ENCODE measurements at places on chromosomes 5 and 9. TPM values are rescaled to one million over a fixed set of nuclear protein-coding genes. Genes with fewer than 3 reads are reported as not detected.

DNA sequence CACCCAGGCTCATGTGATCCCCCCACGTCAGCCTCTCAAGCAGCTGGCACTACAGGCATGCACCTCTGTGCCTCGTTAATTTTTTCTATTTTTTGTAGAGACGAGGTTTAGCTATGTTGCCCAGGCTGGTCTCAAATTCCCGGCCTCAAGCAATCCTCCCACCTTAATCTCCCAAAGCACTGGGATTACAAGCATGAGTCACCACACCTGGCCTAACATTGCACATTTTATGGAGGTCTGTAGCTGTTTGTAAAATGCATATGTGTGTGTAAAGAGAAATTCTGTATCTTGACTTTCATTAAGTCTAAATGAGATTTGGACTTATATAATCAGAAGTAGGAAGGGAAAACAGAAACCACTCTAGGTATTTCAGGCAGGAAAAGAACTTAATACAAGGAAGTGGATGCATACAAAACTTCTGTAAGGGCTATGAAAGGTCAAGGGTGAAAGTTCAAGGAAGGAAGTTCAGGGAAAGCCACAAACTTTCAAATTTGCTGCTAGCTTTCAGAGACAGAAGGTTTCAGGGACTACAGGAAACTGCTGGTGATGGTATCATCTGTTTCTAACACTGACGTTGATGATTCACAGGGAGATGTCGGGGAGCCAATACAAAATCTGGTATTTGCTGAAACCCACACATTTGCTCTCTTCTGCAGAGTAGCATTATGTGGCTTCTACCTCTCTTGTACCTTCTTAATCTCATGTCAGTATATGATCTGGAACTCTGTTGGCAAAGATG, 209.4 kb downstream of the PIK3R1 start:
- DNase-seq = peak; percentile 52
- H3K4me3 ChIP-seq = no peak overlapping the region
- H3K4me1 ChIP-seq = peaks cover 6% of the 10 kb centered on the region
- no peaks in the 10 kb centered on the region for H3K36me3 ChIP-seq

The MARCOL gene
- not detected for total RNA-seq

GRCh38 chr5:5304361-5305020, 118.0 kb upstream of the ICE1 start:
- H3K27me3 ChIP-seq = no peaks in the 10 kb centered on the region
- H3K27ac ChIP-seq = no peak overlapping the region
- H3K4me3 ChIP-seq = no peak overlapping the region
- no peaks in the 10 kb centered on the region for H3K4me1 ChIP-seq
- no peak for DNase-seq

The MIER3 gene
- total RNA-seq = 56.0 TPM

GRCh38 chr9:137240318-137240840, 708 bp upstream of the TUBB4B start:
- H3K27ac ChIP-seq = peak overlapping the region; percentile 99
- H3K36me3 ChIP-seq = peaks cover 10% of the 10 kb centered on the region
- peaks cover 36% of the 10 kb centered on the region for H3K4me1 ChIP-seq
- peak; percentile 81 for DNase-seq
- H3K4me3 ChIP-seq = peak overlapping the region; percentile 67
- no peaks in the 10 kb centered on the region for H3K27me3 ChIP-seq

The SPINK4 gene
- 212 TPM for total RNA-seq

- no peaks in the 10 kb centered on the region for H3K4me1 ChIP-seq
- H3K27ac ChIP-seq = no peak overlapping the region
- no peaks in the 10 kb centered on the region for H3K36me3 ChIP-seq
- H3K27me3 ChIP-seq = no peaks in the 10 kb centered on the region
- no peak for DNase-seq
Measured at GRCh38 chr5:172172912-172173563, 15.0 kb downstream of the STK10 start.

The PCDHGC5 gene
- 0.64 TPM for total RNA-seq

GRCh38 chr9:127846443-127847177, 7.8 kb downstream of the ENG start:
- DNase-seq = no peak
- H3K27me3 ChIP-seq = no peaks in the 10 kb centered on the region
- no peaks in the 10 kb centered on the region for H3K4me1 ChIP-seq
- H3K36me3 ChIP-seq = no peaks in the 10 kb centered on the region

GRCh38 chr5:180289966-180290365, 1.9 kb downstream of the MAPK9 start:
- no peak for DNase-seq
- no peak overlapping the region for H3K4me3 ChIP-seq
- no peak overlapping the region for H3K27ac ChIP-seq
- no peaks in the 10 kb centered on the region for H3K27me3 ChIP-seq
- H3K4me1 ChIP-seq = peaks cover 12% of the 10 kb centered on the region

DNA sequence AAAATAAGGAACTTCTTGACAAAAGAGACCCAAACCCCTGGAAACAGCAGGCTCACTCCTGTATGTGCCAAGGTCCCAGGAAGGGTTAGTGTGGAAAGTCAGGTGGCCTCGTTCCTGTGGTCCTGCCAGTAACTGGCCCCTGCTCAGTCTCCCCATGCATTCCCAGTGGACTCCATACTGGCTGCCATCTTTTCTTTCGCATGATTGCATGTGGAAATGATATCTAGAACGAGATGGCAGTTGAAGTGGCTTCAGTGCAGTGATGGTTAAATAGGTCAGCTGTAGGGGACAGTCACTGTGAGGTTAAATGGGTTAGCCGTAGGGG, 30.4 kb downstream of the AHRR start:
- no peak for DNase-seq
- H3K27ac ChIP-seq = no peak overlapping the region
- no peaks in the 10 kb centered on the region for H3K4me1 ChIP-seq
- no peak overlapping the region for H3K4me3 ChIP-seq
- H3K36me3 ChIP-seq = no peaks in the 10 kb centered on the region

DNA sequence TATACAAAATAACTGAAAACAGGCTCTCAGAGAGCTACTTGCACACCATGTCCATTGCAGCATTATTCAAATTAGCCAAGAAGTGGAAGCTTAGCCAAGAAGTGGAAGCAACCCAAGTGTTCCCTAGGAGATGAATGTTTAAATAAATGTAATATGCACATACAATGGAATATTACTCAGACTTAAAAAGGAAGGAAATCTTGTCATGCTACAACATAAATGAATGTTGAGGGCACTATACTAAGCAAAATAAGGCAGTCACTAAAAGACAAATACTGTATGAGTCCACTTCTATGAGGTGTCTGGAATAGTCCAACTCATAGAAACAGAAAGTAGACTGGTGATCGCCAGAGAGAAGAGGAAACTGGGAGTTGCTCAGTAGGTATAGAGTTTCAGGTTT, 438.1 kb downstream of the MAT2B start:
- DNase-seq = no peak
- H3K27me3 ChIP-seq = no peaks in the 10 kb centered on the region
- no peaks in the 10 kb centered on the region for H3K4me1 ChIP-seq
- H3K27ac ChIP-seq = no peak overlapping the region

The AHRR gene
- total RNA-seq = 1.9 TPM

The KLF4 gene
- total RNA-seq = 209 TPM

- no peak overlapping the region for H3K4me3 ChIP-seq
- no peaks in the 10 kb centered on the region for H3K4me1 ChIP-seq
- H3K27me3 ChIP-seq = no peaks in the 10 kb centered on the region
- no peak for DNase-seq
- H3K27ac ChIP-seq = no peak overlapping the region
- no peaks in the 10 kb centered on the region for H3K36me3 ChIP-seq
Measured at GRCh38 chr5:73022471-73023169, 66.8 kb downstream of the FCHO2 start.

GRCh38 chr5:154131817-154132216, 58.7 kb upstream of the GALNT10 start:
- H3K36me3 ChIP-seq = no peaks in the 10 kb centered on the region
- no peak overlapping the region for H3K4me3 ChIP-seq
- H3K27ac ChIP-seq = no peak overlapping the region
- no peaks in the 10 kb centered on the region for H3K27me3 ChIP-seq
- H3K4me1 ChIP-seq = no peaks in the 10 kb centered on the region

GRCh38 chr5:53942724-53943123, 367.6 kb downstream of the ARL15 start:
- no peak for DNase-seq
- H3K27ac ChIP-seq = no peak overlapping the region
- H3K27me3 ChIP-seq = no peaks in the 10 kb centered on the region
- no peak overlapping the region for H3K4me3 ChIP-seq
- no peaks in the 10 kb centered on the region for H3K4me1 ChIP-seq
- no peaks in the 10 kb centered on the region for H3K36me3 ChIP-seq

DNA sequence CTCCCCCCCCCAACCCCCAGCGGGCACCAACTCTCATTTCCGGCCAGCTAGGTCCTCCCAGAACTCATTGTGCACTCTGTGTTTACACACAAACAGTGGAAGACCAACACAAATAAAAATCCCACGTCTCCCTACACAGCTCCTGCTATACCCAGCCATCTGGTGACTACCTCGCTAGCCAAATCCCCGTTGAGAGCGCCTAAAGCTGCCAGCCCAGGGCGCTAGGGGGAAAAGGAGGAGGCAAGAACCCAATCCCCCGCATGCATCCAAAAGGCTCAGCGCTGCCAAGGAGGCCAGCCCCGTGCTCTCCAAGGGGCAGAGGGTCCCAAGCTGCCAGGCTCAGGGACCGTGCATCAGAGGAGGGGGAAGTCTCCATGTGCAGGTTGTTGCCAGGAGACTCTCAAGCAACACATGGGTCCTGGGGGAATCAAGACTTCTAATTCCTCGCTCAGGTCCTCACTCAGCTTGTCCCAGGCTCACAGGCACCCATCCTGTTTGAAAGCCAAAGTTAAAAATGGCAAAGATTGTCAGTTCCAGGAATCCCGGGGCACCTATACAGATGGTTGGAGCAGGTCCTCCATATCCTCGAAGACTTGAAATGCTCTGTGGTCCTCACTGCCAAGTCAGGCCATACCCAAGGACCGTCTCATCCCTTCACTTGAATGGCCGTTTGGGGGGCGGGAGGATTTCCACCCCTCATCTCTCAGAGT, 2.7 kb downstream of the ASTN2 start:
- H3K4me1 ChIP-seq = no peaks in the 10 kb centered on the region
- no peak overlapping the region for H3K4me3 ChIP-seq
- H3K27ac ChIP-seq = no peak overlapping the region
- H3K36me3 ChIP-seq = no peaks in the 10 kb centered on the region
- DNase-seq = no peak

DNA sequence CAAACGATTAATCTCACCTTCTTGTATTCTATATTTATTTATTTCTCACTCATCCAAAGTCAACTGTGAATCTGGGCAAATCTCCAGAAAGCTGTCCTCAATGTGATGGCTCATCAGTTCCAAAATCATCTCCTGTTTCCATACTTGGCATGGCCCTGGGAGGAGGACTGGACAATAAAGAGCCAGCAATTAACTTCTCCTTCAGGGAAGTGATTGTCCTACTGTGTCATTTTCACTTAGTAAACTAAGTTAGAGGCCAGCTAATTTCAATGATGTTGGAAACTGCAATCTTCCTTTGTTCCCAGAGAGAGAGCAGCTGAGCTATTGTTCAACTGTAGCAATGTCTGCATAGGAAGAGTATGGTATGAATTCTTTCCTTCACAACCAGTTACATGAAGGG, 17.5 kb downstream of the CDH12 start:
- H3K36me3 ChIP-seq = no peaks in the 10 kb centered on the region
- no peaks in the 10 kb centered on the region for H3K27me3 ChIP-seq
- no peak overlapping the region for H3K27ac ChIP-seq
- DNase-seq = no peak
- no peaks in the 10 kb centered on the region for H3K4me1 ChIP-seq

The ACTL7B gene
- not detected for total RNA-seq

DNA sequence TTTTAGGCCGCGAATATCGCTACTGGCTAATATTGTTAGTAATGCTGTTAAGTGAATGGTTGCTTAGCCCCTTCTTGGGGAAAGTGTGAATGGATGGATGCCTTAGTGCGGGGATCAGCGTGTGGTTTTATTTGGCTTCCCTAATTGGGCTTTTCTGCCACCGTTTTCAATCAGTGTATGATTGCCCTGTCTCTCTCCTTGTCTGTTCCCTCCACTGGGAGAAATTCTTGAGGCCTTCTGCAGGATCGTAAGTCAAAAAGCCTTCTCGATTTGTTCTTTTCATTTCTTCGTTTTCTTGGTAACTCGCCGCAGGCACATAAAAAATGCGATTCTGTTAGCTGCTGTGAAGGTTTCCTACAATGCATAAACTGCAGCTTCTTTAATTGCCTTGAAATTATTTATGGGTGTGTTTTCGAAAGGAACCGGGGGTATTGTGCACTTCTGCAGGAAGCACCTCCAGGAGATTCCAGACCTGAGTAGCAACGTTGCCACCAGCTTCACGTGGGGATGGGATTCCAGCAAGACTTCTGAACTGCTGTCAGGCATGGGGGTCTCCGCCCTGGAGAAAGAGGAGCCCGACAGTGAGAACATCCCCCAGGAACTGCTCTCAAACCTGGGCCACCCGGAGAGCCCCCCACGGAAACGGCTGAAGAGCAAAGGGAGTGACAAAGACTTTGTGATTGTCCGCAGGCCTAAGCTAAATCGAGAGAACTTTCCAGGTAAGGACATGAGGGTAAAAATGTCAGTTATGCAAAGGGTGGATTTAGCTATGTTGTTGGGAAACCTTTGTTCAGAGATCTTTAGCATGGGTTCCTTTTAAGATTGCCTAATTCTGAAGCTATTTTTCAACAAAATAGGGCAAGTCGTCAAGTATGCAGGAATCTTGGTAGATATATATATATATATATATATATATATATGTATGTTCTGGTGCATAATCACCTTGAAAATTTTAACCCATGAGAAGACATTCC, 700 bp downstream of the SKP2 start:
- peak overlapping the region; percentile 15 for H3K27ac ChIP-seq
- no peaks in the 10 kb centered on the region for H3K36me3 ChIP-seq
- peak overlapping the region; percentile 98 for H3K4me3 ChIP-seq
- DNase-seq = peak; percentile 23
- H3K27me3 ChIP-seq = no peaks in the 10 kb centered on the region

- DNase-seq = no peak
- no peaks in the 10 kb centered on the region for H3K4me1 ChIP-seq
- H3K27me3 ChIP-seq = peaks cover 44% of the 10 kb centered on the region
- no peak overlapping the region for H3K4me3 ChIP-seq
- no peak overlapping the region for H3K27ac ChIP-seq
- H3K36me3 ChIP-seq = no peaks in the 10 kb centered on the region
Measured at GRCh38 chr5:139900546-139901250, 105.1 kb downstream of the PSD2 start.

The GABRA1 gene
- total RNA-seq = not detected

- H3K36me3 ChIP-seq = no peaks in the 10 kb centered on the region
- no peaks in the 10 kb centered on the region for H3K4me1 ChIP-seq
- H3K27ac ChIP-seq = no peak overlapping the region
- DNase-seq = no peak
- H3K4me3 ChIP-seq = no peak overlapping the region
Measured at GRCh38 chr5:96537386-96537785, 104.3 kb upstream of the PCSK1 start.

GRCh38 chr9:115531410-115532125, 413.6 kb upstream of the TNC start:
- no peaks in the 10 kb centered on the region for H3K4me1 ChIP-seq
- no peaks in the 10 kb centered on the region for H3K27me3 ChIP-seq
- no peak overlapping the region for H3K27ac ChIP-seq
- H3K36me3 ChIP-seq = no peaks in the 10 kb centered on the region

GRCh38 chr9:120855827-120856670, 13.3 kb upstream of the PSMD5 start:
- no peak for DNase-seq
- no peak overlapping the region for H3K27ac ChIP-seq
- no peak overlapping the region for H3K4me3 ChIP-seq
- no peaks in the 10 kb centered on the region for H3K4me1 ChIP-seq

The TOR4A gene
- 57.1 TPM for total RNA-seq

The C9 gene
- not detected for total RNA-seq

Measured in colonic mucosa (tissue), 4 donors.